ENCODE measurements at places on chromosomes 2 and 18.

GRCh38 chr2:179059026-179059700 lies 9.2 kb upstream of the CCDC141 start:
- DNase-seq = no peak

DNA sequence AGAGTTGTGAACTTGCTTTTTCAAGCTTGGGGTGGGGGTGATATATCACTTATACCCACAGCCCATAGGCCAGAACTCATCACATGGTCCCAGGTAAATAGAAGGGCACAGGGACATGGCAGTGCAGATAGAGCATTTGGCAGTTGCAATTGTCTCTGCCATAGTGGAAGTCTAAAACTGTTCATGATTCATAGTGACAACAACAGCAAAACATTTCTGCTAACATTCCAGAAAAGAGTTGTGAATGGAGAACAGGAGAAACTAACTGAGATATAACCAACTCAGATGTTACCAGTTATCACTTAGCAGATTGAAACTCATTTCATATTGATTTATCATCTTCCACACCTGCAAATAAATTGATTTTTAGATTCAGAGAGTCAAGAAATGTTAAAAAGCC lies 278.6 kb upstream of the KYNU start:
- no peak for DNase-seq

GRCh38 chr2:189522435-189523151 lies 58.0 kb downstream of the SLC40A1 start:
- DNase-seq = no peak

- no peak for DNase-seq
Measured at GRCh38 chr2:206990360-206990759, 51.0 kb downstream of the CPO start.
